ENCODE measurements at places on chromosomes 4 and X. TPM values are rescaled to one million over a fixed set of nuclear protein-coding genes. Genes with fewer than 3 reads are reported as not detected.
A peak's percentile ranks its signal among the peaks of the same experiment; 100 is the strongest.

DNA sequence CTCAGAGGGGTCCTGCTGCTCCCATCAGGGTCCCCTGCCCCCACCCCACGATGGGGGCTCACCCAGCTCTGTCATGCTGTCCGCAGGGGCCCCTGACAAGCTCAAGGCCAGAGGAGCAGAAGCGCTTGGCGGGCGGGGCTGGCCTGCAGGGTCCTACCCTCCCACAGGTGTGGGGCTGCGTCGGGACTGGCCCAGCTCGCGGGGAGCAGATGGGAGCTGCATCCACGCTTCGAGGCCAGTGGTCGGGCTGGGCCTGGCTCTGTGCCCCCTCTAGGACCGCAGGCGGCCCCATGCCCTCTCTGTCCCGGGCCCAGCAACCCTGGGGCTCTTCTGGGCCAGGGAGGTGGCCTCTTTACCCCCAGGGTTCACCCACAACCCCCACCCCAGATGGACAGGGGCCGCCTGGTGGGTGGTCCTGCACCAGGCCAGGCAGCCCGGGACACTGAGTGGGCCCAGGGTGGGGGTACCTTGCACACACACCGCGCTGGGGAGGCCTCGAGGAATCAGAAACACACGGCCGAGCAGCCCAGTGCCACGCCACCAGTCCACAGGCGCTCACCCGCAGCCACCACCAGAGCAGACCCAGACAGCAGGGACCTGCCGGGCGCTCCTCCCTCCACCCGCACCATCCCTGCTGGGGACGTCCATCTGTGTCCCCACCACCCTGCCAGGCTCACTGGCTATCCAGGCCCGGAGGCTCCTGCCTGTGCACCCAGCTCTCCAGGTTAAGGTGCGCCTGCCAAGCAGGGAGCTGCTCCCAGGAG lies 30.0 kb downstream of the TACC3 start:
- no peak for DNase-seq

GRCh38 chr4:10787365-10787764 lies 102.8 kb upstream of the CLNK start:
- no peak for DNase-seq

GRCh38 chrX:114071412-114071811 lies 512.5 kb upstream of the HTR2C start:
- DNase-seq = no peak

TRIM75 gene
- not detected for total RNA-seq

DNA sequence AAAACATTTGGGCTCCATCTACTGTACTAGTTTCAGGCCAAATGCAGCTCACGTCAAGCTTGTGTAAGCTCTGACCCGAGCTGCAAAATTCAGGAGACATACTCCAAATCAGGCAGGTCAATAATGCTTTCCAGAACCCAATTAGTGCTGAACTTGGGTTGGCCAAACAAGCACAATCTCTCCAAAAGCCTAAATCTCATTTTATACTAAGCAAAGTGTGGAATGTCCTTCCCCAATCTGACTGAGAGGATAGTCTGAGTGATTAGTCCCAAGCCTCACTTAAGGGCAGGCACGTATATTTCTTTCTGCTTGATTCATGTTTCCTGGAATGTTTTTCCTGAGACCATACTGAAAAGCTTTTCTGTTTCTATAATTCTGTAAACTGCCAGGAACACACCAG lies 79.9 kb downstream of the NKX6-1 start:
- no peak for DNase-seq

DNA sequence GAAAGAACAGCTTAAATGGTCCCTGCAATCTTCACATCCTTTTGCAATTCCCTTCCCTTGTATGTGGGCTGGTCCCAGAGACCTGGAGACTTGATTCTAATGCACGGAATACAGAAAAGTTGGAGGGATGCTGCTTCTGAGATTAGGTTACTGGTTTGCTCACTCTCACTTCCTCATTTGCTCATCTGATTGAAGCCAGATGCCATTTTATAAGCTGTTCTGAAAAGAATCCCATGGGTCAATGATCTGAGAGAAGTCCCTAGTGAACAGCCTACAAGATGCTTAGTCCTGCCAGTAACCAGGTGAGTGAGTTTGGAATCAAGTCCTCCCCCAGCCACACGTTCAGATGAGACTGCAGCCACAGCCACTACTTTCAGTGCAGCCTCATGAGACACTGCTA lies 35.9 kb downstream of the MAGEA1 start:
- no peak for DNase-seq

GRCh38 chrX:120499301-120500072 lies 30.4 kb upstream of the LAMP2 start:
- no peak for DNase-seq

DNA sequence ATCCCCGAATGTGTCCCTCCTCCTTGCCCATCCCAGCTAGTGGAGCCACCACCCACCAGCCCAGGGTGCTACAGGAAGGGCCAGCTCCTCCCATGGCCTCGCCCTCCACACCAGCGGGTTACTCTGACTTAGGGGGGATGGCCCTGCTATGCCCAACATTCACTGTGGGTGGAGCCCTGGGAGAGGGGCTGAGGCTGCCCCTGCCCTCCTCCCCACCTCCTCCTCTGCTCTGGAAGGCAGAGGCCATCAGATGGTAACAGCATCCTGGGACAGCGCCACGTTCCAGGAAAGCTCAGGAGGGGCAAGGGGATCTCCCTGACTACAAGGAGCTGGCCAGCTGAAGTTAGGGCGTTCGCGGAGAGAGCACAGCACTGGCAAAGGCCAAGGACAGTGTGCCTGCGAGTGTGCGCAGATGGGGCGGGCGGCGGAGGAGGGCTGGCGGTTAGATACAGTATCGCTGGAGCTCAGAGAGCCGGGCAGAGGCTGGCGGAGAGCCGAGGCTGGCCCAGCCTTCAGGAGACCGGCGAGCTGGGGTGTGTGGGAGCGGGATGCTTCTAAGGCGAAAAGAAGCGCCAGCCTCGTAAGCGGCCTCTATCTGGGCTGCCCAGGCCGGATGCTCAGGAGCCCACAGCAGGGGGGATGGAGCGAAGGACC lies 1.5 kb downstream of the JAKMIP1 start:
- DNase-seq = peak; percentile 40

DNA sequence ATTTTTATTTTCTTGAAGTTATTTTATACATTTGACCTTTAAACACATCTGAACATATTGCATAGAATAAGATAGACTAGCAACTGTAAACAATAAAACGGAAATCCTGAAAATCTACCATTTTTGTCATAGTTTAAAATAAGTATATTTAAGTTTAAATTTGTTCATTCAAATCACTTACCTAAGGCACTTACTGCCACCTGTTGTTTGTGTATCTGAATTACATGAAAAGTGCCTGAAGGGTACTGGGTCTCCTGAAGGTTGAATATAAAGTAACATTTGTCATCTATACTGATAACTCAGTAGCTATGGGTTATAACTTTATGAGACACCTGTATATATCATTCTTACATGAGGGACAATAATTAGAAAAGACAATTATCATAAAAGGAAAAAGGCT lies 38.6 kb downstream of the TRPC5 start:
- DNase-seq = no peak

GRCh38 chrX:148632444-148632843 lies 132.0 kb downstream of the AFF2 start:
- DNase-seq = no peak

IL1RAPL1 gene
- total RNA-seq = not detected

NPNT gene
- total RNA-seq = not detected

- DNase-seq = no peak
These were observed 1071.0 kb downstream of the ADGRL3 start for GRCh38 chr4:62271107-62271506.

SYTL5 gene
- total RNA-seq = not detected

DNA sequence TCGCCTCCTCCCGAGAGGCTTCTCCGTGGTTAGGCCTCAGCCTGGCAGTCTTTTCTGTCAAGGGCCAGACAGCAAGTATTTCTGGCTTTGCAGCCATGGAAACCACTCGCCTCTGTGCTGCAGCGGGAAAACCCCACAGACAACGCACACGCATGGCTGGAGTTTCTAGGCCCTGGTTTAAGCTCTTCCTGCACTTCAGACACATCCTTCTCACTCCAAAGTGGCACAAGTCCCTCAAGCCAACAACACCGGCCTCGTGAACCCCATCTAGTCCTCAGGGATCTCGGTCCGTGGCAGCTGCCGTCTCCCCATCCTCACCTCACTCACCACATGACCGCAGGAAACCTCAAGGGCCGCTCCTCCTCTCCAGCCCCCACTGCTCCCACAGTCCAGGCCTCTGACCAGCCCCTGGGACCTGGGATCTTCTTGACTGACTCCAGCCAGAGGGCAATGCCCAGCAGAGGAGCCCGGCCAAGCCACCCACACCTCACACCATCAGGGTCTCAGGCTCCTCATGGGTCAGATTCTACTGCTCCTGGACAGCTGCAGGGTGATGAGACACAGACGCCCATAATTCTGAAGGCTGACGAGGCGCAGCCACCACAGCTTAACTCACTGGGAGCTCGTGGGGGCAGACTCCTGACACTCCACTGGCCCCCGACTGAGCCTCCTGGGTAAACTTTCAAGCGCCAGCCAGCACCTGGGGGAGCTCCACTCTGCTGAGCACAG lies 21.7 kb downstream of the LETM1 start:
- no peak for DNase-seq

DNA sequence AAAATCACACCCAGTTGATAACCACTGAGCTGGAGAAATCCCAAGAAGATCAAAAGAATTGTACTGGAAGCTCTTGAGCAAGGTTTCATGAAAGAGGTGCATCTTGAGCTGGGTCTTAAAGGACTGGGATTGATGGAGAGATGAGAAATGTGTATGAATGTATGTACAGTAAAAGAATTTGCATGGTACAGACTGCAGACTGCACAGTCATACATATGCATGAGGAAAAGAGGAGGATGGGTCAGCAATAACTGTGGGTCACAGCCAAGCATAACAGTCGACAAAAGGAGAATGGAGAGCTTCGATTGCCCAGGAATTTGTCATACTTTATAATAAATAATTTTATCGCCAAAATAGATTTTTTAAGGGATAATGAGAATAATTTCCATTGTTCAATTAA lies 4.8 kb upstream of the RELL1 start:
- no peak for DNase-seq

AMER1 gene
- total RNA-seq = 4.2 TPM

DNA sequence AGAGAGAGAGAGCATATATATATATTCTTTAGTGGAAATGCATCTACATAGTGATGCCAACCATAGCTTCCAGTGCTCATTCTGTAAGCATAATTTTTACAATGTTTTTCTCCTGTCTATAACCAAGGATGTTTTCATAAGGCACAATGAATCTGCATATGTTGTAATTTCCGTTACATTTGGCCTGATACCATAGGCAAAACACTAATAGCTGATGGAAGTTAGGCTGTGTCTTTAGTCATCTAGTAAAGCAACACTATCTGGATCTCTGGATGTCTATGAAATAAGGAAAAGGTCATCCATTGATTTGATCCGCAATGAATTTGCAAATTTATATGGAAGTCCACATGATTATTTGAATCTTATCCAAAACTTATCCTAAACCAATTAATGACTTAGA lies 8.1 kb downstream of the PCDH7 start:
- DNase-seq = no peak

GRCh38 chr4:15104825-15105224 lies 102.5 kb downstream of the CPEB2 start:
- no peak for DNase-seq

GRCh38 chrX:77442728-77443127 lies 4.5 kb upstream of the FGF16 start:
- DNase-seq = no peak

- no peak for DNase-seq
These were observed 1844.5 kb downstream of the PCDH7 start for GRCh38 chr4:32564626-32565025.

THAP6 gene
- total RNA-seq = 14.1 TPM

ZFP42 gene
- not detected for total RNA-seq

GRCh38 chr4:168765726-168766125 lies 244.3 kb downstream of the CBR4 start:
- no peak for DNase-seq

UGT2B17 gene
- not detected for total RNA-seq

- DNase-seq = no peak
These were observed 390.5 kb upstream of the TECRL start for GRCh38 chr4:64799751-64800150.

BMX gene
- not detected for total RNA-seq

DNA sequence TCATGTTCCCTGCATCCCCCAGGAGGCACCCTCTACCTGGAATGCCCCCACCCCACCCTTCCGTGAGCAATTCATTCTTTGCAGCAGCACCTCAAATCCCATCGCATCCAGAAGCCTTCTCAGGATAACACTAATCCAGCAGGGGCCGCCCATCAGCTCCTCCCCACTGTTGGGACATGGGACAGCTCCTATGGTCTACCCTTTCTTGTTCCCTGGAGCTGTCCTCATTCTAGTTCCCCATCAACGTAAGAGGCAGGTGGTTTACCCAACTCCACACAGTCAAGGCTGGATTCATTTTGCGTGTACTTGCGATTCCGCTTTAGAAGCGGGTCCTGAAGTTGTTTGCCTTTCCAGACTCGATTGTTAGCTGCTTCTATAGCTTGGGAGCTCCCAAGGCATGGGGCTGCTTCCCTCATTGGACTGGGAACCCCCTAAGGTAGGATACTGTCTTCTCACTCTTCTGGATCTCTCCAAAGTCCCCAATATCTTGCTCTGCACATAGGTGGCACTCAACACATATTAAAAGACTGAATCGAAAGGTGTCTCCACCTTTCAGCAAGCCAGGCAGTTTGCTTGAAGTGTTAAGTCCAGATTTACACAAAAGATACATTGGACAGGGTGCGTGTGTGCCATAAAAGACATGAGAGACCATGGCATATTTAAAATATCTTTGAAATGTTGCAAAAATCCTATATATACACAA lies 942 bp upstream of the APLN start:
- DNase-seq = peak; percentile 47

GRCh38 chr4:53702334-53703266 lies 111.3 kb upstream of the LNX1 start:
- DNase-seq = peak; percentile 24

NSUN7 gene
- not detected for total RNA-seq

GRCh38 chr4:168487282-168488035 lies 7.2 kb upstream of the DDX60L start:
- DNase-seq = no peak

GRCh38 chr4:39823191-39823590 lies 125.3 kb downstream of the UBE2K start:
- DNase-seq = no peak

DNA sequence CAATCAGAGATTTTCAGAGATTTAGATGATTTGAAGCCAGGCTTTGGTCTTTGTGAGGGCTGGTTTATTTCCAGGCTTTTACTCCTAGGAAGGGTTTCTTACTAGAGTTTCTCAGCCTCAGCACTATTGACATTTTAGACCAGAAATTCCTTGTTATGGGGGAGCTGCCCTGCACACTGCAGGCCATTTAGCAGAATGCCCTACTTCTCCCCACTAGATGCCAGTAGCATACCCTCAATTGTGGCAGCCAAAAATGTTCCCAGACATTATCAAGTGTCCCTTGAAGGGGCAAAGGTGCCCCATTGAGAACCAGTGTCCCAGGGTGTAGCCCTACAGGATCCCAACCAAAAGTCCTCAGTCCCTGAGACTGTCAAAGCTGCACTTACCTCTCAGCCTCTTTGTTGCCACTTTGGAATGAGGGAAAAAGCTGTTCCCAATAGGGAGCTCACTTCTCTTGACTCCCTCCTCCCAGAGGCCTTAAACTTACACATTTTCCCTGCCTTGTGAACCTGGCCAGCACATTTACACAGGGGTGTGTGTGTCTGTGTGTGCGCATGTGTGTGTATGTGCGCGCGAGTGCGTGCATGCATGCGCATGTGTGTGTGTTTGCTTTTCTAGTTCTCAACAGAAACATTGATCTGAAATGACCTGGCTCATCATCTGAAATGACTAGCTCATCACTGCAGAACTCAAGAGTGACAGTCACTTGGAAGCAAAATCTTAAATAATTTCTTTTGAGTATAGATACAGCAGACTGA lies 231.4 kb downstream of the QDPR start:
- DNase-seq = no peak

GRCh38 chr4:81214144-81214880 lies 710 bp downstream of the PRKG2 start:
- no peak for DNase-seq

Data from G401 (cell line).